ENCODE measurements at places on chromosomes 11 and 22.

DNA sequence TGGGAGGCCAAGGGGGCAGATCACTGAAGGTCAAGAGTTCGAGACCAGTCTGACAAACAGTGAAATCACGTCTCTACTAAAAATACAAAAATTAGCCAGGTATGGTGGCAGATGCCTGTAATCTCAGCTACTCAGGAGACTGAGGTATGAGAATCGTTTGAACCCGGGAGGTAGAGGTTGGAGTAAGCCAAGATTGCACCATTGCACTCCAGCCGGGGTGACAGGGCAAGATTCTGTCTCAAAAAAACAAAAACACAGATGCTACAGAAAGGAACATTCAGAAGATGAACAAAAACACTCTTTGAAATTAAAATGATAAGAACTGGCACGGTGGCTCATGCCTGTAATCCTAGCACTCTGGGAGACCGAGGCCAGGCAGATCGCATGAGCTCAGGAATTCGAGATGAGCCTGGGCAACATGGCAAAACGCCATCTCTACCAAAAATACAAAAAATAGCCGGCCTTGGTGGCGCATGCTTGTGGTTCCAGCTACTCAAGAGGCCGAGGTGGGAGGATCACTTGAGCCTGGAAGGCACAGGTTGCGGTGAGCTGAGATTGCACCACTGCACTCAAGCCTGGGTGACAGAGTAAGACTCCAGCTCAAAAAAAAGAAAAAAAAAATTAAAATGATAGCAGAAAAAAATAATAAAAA lies 8.5 kb downstream of the RAB6A start:
- DNase-seq = no peak

- no peak for DNase-seq
Observed at GRCh38 chr11:8873741-8874405, 37.1 kb upstream of the AKIP1 start.

DNA sequence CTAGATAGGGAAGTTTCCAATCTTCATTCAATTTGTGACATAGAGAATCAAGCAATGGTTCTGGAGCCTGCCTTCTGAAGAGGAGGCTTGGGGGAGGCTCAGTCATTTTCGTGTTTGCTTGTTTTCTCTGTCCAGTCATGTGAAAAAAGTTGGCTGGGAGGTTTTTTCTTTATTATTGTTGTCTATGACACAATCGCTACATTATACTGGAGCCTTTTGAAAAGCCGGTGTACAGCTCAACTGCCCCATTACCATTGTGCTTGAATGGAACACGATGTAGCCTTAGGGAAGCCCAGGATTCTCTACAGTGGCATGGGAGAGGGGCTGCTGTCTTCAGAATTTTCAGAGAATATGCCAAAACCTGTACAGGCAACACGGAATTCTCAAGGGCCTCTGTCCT lies 57.9 kb upstream of the NCAM1 start:
- DNase-seq = no peak

DNA sequence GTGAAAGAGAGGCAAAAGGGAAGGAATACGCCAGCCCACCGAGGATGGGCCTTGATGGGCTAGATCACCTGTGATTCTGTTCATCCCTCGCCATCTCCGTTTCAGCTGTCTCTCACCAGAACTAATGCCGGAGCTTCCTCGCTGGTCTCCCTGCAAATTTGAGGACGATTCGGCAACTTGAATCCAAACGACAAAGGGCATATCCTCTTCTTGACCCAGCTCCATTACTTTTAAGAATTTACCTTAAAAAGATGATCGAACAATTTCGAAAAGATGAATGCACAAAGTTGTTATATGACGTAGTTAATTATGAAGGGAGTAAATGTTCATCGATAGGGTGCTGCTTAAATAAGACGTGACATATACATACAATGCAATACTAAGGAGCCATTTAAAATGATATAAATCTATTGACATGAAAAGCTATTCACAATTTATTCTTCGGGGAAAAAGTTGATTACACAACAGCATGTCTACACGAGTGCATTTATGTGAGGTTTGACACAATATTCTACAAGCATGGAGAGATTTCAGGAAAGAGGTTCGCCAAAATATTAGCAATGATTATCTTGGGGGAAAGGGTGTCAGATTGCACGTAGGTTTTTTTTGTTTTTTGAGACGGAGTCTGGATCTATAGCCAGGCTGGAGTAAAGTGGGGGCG lies 937 bp upstream of the FAM168A start:
- DNase-seq = no peak

DNA sequence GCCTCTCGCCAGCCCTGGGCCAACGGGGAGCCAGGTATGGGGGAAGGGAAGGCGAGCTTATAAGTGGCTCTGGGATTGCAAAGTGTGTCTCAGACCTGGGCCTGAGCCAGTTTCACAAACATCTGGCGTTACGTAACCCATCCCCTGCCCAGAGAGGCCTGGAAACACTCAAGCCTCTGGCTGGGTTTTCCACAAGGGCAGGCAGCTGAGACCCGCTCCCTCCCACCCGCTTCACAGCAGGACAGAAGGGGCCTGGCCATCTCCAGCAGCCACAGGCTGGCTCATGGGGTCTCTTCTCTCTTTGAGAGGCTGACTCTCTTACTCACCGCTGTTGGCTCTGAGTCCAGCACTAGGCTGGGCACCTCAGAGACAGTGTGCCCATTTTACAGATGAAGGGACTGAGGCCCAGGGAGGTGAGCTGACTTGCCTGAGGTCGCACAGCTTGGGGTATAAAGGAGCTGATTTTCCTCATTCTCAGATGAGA lies 44.5 kb downstream of the TRIOBP start:
- DNase-seq = peak; percentile 96

DNA sequence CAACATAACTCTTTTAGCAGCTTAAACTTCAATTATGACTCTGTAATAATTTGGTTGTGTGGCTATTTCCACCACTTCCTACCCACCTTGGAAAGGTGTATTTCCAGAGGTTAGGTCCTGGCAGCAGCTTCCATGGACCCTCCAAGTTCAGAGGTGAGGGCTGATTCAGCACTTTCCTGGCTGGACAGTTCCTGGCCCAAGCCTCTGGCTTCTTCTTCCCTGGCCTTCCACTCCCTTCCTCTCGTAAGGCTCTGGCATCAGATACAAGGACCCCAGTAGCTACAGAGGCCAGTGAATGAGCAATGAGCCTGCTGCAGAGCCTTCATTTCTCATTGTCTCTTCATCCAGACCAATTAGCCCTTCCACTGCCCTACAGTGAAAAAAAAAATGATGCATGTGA lies 98.1 kb upstream of the KIRREL3 start:
- no peak for DNase-seq

DNA sequence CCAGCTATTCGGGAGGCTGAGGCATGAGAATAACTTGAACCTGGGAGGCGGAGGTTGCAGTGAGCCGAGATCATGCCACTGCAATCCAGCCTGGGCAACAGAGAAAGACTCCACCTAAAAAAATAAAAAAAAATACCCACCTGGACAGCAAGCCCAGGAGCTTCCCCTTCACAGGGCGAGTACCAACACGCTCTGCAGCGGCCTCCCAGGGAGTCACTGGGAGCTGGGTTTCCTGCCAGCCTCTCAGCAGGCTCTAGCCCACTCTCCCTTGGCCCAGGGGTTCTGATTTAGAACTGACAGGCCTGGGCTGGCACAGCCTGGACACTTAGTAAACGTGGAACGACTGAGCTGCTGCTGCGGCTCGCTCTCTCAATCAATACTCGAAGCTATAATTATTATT lies 2.0 kb upstream of the CABP7 start:
- DNase-seq = no peak

- DNase-seq = no peak
Observed at GRCh38 chr11:73784080-73784634, 3.5 kb upstream of the MRPL48 start.

GRCh38 chr11:128058580-128059208 lies 528.7 kb downstream of the ETS1 start:
- no peak for DNase-seq

Measured in femur (tissue), 1 donor.